GM19239 (cell line): ENCODE measurements at places on chromosomes 11 and 22.

DNA sequence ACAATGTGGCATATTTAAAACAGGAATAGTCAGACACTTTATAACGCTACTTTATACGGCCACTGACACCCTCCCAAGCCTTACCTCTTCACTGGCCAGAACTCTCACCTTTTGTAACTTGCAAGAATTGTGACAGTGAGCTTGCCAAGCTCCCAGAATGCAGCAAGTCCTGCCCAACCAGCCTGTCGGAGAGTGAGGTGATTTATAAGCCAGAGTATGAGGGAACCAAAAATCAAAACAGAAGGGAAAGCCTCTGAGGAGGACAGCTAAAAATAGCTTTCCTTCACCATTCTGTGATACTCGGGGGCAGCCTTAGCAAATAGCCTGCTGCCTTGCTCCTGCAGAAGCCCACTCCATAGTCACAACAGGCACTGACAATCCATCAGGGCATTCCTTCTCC lies 229.7 kb downstream of the FAM76B start:
- DNase-seq, result no peak

DNA sequence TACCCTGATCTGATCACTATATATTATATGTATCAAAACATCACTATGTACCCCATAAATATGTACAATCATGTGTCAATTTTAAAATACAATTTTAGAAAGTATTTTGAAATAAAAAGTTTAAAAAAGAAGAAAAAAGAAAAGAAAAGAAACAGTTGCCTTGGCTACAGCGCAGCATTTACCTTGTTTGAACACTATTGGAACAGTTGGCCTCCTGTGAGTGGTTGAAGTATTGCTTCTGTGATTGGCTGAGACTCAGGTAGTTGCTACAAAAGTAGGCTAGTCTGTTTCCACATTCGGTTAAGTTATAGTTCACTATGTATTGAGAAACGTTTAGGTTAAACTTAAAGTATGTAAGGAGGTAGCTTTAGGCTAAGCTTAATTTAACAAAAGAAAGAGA lies 7.9 kb upstream of the DTX4 start:
- DNase-seq, result no peak

DNA sequence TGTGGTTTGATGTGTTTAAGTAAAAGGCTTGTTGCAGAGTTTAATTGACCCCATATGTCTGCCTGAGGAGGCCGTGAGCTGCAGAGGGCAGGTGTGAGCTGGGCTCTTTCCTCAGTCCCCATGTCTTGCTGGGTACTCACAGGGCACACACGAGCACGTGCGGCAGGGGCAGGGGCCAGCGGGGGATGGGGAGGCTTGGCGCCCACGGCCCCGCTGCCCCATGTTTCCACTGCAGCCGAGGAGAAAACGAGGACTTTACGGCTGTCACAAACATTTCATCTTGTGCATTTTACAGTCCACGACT lies 24.7 kb upstream of the CCDC188 start:
- no peak for DNase-seq

DNA sequence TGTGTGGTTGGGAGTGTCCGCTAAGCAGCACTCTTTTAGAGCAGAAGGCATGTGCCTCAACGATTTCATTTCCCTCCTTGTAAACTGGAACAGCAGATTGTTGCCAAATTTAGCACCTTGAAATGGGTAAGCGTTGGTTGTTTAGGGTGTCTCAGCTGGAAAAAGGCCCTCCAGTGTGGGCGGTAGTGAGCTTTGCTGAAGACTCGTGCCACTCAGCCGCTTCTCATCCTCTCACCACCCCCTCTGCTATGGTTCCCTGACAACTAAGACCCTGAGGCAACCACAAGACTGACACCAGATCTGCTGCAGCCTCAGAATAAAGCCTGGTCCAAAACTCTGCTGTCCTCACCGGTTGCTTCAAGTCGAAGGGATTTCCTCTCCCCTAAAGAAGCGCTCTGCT lies 9.9 kb upstream of the FERMT3 start:
- no peak for DNase-seq

GRCh38 chr11:121452609-121453150 lies at the start of gene SORL1-AS1:
Gene SORL1-AS1, minus strand, starts transcription at chr11:121452967.
- no peak for DNase-seq

DNA sequence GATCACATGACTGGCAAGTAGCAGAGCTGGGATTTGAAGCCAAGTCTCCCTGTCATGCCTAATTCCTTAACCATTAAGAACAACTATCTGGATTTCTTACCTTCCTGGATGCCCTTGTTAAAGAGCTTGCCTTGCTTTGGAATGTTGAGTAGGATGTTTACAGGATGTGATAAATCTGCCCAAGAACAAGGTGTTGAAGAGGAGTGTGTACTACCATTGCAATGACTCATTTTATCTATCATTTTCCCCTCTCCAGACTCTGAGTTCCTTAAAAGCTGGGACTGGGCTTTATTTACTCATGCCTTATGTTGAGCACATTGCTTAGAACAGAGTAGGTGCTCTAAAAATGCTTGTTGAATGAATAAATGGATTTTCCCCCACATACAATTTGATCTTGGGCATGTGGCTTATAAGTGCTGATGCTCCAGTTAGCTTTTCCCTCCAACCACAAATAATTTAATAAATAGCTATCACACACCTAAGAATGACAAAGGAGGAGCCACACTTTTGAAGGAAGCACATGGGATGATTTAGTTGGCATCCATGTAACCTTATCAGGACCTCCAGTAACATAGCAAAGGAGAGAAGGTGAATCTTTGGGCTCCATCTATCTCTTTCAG lies 268.6 kb upstream of the SESN3 start:
- no peak for DNase-seq

DNA sequence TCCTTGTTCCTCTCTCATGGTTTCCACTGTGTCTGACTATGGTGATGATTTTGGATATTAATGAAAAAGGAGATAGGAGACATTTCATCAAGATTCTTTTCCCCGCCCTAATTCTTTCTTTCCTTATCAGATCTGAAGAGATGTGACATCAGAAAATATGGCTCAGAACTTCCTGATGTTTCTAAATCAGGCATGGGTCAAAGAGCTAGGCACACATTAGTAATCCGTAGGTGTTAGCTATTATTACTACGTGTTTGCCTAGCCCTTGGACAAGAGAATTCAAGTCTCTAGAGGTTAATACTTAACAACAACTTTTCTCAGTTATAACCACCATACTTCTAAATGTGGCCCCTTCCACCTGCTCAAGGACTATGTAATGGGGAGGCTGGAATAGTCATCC lies 5.8 kb downstream of the JOSD1 start:
- no peak for DNase-seq

DNA sequence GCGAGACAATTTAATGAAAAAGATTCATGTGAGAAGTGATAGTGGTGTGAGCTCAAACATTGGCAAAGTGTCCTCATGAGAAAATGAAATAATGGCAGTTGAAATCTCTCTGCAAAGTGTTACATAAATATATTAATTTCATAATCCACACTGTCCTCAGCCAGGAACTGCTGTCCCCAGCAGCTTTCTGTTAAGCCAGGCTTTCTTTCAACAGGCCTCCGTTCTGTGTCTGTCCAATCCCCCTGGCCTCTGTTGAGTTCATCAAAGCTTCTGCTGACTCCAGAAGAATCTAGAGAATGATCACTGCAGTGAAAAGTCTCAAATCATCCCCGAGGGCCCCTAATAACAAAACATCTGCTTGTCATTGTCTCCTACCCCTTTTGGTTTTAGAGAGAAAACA lies 10.0 kb upstream of the ASCC2 start:
- DNase-seq, result no peak

GRCh38 chr22:22546490-22546889 lies 12.6 kb downstream of the PRAME start:
- no peak for DNase-seq

DNA sequence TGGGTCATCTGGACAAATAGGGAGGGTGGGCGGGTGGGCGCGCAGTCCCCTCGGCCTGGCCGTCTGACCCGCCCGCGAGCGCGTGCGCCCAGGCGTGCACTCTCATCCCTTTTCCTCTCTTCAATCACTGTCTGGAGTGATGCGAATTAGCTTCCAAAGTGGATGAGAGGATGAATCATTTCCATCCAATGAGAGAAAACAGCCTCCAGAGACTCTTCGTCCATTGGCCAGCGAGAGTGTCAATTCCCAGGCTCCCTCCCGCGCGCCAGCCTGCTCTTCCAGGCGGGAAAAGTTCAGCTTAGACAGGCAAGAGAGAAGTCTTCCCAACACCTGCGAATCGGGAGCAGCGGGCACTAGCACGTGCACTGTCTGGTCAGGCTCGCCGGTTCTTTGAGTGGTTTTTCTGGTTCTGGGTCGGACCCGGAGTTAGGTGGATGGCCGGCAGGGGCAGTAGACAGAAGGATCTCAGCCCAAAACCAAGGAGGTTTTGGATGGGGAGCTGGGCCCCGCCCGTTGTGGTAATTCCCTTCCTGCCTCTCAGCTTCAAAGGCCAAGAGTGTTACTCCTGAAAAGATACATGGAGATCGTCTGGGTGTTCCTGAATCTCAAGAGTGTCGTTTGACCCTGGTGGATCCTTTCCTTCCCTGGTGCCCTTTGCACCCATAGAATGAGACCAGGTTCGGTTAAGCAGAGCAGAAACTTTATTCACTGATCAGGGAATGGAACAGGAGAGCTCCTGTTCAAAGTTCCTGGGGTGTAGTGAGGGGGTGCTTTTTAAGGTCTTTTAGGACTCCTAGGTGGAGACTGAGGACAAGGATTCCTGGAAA lies 33.4 kb upstream of the GLYATL1 start:
- no peak for DNase-seq

DNA sequence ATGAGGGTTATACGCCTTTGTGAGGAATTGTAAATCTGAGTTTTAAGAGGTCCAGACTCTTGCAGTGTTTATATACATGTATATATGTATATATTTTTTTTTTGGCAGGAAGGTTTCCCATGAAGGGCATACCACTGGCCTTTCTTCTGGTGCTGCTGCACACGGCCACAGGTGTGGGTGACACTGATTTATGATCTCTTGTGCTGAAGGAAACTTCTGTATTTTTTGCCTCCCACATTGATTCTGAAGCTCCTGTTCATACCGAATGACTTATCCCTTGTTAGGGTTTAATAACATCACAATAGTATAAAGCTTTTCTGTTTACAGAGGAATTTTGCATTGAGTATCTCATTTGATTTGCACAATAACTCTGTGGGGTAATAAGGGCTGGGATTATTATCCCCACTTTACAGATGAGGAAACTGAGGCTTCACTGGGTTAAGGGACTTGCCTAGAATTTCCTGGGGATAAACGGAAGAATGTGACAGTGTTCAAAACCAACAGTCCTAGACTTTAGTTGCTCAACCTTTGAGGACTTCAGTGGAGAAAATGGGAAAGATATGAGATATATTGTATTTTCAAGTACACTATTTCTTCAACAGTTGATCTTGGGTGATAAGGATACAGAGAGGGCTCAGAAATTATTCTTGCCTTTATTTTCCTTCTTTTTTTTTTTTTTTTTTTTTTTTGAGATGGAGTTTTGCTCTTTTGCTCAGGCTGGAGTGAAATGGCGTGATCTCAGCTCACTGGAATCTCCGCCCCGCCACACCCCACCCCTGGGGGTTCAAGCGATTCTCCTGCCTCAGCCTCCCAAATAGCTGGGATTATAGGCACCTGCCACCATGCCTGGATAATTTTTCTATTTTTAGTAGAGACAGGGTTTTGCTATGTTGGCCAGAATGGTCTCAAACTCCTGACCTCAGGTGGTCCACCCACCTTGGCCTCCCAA lies 70.1 kb downstream of the MICAL2 start:
- no peak for DNase-seq

GRCh38 chr11:111652184-111652583 lies 49.9 kb downstream of the SIK2 start:
- no peak for DNase-seq

- peak; percentile 28 for DNase-seq
These were observed 6.6 kb downstream of the APOL4 start for GRCh38 chr22:36194971-36195370.

GRCh38 chr22:25554238-25554671 lies 10.2 kb upstream of the GRK3 start:
- no peak for DNase-seq

DNA sequence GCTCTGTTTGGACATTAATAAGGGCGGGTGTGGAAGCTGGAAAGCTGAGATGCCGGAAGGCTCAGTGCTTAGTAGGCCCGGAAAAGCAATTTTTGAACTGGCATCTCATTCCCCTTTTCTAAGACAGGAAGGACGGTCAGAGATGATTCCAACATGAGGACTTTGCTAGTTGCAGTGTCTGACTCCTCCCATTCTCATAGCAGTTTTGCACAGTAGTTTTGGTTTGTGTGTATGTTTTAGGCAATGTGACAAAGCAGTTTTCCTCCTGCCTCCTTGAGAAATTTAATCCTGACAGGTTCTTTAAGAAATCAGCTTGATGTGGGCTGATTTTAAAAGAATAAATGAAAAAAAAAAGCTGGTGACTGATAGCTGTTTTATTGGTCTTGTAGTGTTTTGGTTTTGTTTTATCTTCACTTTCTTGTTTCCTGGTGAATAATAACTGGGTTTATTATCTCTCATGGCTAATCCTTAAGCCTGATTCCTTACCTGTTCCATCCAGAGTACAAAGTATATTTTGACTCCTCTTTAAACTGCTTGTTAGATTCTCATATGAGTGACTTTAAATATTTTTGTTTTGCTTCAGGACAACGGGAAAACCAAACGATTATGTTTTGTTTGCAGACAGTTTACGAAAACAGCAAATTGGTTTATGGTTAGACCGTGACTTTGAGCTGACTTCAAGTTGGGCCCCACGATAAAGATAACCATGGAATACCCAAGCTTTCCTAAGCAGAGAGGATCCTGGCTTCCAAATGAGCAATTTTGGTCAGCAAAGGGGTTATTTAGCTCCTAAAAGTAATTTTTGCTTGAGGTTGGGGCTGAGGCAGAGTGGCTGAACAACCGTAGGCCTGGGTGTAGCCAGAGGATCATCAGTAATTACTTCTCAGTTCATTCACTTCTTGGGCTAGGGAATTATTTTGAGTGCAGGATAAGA lies 3.4 kb downstream of the PTPRJ start:
- no peak for DNase-seq

GRCh38 chr11:117097389-117098268 lies 599 bp downstream of the SIK3 start:
- peak; percentile 20 for DNase-seq
